ENCODE measurements at places on chromosomes 11 and 22.

- no peak for DNase-seq
Observed at GRCh38 chr11:123195188-123196059, at the start of gene CLMP. Gene CLMP (minus strand): TSS chr11:123195248. CDS start chr11:123194940, 308 bp downstream.

- no peak for DNase-seq
Observed at GRCh38 chr22:20656902-20657836, 116.7 kb upstream of the SERPIND1 start.

DNA sequence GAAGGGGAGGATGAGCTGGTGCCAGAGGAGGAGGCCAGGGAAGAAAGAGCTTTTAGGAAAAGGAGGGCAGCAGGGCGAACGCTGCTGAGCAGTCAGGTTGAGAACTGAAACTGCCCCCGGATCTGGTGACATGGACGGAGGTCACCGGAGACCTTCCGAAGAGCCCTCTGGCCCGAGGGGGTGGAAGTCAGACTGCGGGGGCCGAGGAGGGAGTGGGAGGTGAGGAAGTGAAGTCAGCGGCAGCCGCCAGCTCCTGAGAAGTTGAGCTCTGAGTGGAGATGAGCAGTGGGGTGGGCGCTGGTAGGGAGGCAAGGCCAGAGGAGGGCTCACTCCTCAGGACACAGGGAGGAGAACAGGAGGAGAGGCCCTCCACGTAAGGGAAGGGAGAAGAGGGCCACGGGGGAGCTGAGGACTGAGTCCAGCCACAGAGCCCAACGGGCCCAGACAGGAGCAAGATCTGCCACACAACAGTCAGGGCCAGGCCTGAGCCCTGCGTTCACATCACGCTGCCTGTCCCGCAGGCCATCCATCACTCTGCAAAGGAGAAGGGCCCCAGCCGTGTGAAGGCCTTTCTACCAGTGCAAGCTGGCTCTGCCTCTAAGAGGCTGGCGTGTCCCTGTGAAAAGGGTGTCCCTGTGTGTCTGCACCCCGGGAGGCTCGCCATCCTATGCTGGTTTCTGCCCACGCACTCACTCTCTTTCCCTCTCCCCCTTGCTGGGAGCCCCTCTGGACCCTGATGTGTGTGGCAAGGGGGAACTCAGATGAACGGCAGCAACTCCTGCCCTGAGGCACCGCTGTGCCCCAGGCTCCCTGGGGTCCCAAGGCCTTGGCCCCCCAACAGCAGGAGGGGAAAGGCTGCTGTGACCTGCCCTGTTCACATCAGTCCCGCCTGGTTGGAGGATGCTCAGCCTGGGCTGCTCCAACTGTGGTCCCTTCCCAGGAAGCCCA, 19.0 kb upstream of the LRRC32 start:
- no peak for DNase-seq

GRCh38 chr22:28466399-28466798, 213.2 kb downstream of the TTC28 start:
- DNase-seq: no peak

DNA sequence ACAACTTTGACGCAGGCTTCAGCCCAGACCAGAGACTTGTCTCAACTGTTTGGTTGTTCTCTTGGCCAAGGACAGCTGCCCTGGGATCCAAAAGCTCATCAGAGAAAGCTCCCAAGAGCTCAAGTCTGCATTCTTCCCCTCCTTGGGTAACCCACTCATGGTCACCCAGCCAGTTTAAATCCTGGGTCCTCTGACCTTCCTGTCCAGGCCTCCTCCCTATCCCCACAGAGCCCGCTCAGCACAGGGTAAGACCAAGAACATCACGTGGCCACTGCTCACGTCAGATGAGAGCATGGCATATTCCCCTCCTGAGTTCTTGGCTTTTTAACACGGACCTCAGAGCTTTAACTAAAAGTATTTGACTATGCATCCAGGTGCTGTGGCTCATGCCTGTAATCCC, 25.8 kb downstream of the TSKU start:
- no peak for DNase-seq

- no peak for DNase-seq
Observed at GRCh38 chr22:27300536-27301285, 500.8 kb downstream of the MN1 start.

Data from stimulated activated CD8-positive, alpha-beta memory T cell treated with anti-CD3 and anti-CD28 coated beads, Interleukin-4, amount 100 ng/mL, for 4 hours (primary cell).